ENCODE measurements at places on chromosomes 16 and 17. TPM values are rescaled to one million over a fixed set of nuclear protein-coding genes. Genes with fewer than 3 reads are reported as not detected.
A peak's percentile ranks its signal among the peaks of the same experiment; 100 is the strongest.

Gene FAM83G
- 4.1 TPM for total RNA-seq

Gene TBC1D28
- total RNA-seq = not detected

Gene KRTAP4-6
- total RNA-seq = not detected

Gene SLC7A6OS
- 18.4 TPM for total RNA-seq

Gene VWA3A
- 0.27 TPM for total RNA-seq

Gene TMEM204
- total RNA-seq = 14.5 TPM

Gene LDHD
- 1.2 TPM for total RNA-seq

Gene OSBPL7
- total RNA-seq = 16.8 TPM

Gene NDUFB10
- total RNA-seq = 126 TPM

Gene PPP1R1B
- total RNA-seq = 4.5 TPM

Gene CCL16
- total RNA-seq = not detected

Gene TBCD
- 74.0 TPM for total RNA-seq

Gene CLEC3A
- not detected for total RNA-seq

DNA sequence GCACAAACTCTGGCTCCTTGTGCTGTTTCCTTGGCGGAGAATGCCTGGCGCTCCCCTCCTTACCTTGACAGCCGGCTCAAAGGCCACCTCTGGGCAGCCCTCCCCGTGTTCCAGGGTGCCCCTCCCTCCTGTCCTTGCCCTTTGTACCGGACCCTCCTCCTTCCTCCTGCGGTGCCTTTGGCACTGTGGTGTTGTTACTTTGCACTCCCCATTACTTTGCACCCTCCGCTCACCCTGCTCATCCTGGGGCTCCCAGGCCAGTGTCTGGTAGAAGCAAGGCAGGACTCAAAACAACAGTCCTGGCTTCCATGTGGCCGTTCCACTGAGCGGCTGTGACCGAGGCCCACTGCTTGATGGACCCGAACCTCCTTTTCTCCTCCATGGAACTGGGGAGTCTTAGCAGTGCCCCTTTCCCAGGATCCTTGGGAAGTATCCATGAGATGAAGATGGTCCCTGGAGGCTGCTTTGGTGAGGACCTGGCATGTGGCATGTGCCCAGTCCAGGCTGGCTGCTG is 147.8 kb downstream of the CMIP start:
- no peaks in the 10 kb centered on the region for H3K36me3 ChIP-seq
- H3K4me3 ChIP-seq = no peak overlapping the region
- H3K27ac ChIP-seq = no peak overlapping the region
- DNase-seq = no peak

GRCh38 chr16:30120340-30121105 is 2.5 kb downstream of the MAPK3 start:
- no peaks in the 10 kb centered on the region for H3K27me3 ChIP-seq
- no peak for DNase-seq
- no peak overlapping the region for H3K4me3 ChIP-seq
- H3K4me1 ChIP-seq = peaks cover 22% of the 10 kb centered on the region
- H3K27ac ChIP-seq = no peak overlapping the region

DNA sequence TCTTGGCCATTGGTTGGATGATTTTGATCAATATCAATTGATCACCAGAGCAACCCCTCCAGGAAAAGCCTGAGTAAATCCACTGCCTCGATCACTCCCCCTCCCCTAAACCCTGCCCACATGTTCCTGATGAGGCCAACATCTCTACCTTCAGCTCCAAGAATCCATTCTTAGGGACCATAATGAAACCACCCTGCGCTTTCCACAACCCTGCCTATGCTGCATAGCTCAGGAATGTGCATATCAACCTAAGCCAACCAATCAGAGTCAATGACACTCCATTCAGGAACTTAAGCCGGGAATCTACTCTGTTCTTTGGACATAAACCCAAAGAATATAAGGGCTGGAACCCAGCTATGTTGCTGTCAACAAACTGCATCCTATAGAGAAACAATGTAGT is 86.3 kb downstream of the MYH11 start:
- no peak overlapping the region for H3K4me3 ChIP-seq
- no peak for DNase-seq
- H3K27ac ChIP-seq = no peak overlapping the region
- H3K27me3 ChIP-seq = peaks cover 25% of the 10 kb centered on the region

- no peaks in the 10 kb centered on the region for H3K36me3 ChIP-seq
- no peak overlapping the region for H3K4me3 ChIP-seq
- H3K4me1 ChIP-seq = no peaks in the 10 kb centered on the region
Observed at GRCh38 chr16:83418565-83418964, 389.2 kb upstream of the HSBP1 start.

- H3K4me3 ChIP-seq = no peak overlapping the region
- no peaks in the 10 kb centered on the region for H3K36me3 ChIP-seq
- peaks cover 75% of the 10 kb centered on the region for H3K27me3 ChIP-seq
Observed at GRCh38 chr17:39969375-39969774, 6.6 kb downstream of the GSDMA start.

- no peaks in the 10 kb centered on the region for H3K36me3 ChIP-seq
- peaks cover 9% of the 10 kb centered on the region for H3K27me3 ChIP-seq
- H3K4me3 ChIP-seq = no peak overlapping the region
- H3K27ac ChIP-seq = no peak overlapping the region
Observed at GRCh38 chr17:53687324-53687723, 135.4 kb upstream of the KIF2B start.

DNA sequence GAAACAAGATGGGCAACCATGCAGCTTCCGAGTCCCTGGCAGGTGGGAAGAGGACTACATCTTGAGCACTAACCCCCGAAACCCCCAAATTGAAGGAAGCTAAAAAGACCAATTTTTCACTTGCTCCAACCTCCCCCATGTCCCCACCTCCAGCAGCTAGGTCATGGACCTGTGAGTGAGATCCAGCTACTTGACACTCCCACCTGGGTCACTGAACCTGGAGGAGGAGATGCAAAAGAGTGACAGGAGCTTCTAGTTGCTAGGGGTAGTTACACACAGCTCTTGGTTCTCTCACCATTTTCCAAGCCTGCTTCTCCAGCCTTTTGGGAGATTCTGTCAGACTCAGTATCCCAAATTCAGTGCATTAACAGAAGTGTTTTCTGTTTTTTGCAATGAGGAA is 11.2 kb downstream of the PDZD9 start:
- H3K27me3 ChIP-seq = no peaks in the 10 kb centered on the region
- DNase-seq = no peak
- no peak overlapping the region for H3K27ac ChIP-seq
- H3K4me3 ChIP-seq = no peak overlapping the region
- peaks cover 5% of the 10 kb centered on the region for H3K4me1 ChIP-seq

DNA sequence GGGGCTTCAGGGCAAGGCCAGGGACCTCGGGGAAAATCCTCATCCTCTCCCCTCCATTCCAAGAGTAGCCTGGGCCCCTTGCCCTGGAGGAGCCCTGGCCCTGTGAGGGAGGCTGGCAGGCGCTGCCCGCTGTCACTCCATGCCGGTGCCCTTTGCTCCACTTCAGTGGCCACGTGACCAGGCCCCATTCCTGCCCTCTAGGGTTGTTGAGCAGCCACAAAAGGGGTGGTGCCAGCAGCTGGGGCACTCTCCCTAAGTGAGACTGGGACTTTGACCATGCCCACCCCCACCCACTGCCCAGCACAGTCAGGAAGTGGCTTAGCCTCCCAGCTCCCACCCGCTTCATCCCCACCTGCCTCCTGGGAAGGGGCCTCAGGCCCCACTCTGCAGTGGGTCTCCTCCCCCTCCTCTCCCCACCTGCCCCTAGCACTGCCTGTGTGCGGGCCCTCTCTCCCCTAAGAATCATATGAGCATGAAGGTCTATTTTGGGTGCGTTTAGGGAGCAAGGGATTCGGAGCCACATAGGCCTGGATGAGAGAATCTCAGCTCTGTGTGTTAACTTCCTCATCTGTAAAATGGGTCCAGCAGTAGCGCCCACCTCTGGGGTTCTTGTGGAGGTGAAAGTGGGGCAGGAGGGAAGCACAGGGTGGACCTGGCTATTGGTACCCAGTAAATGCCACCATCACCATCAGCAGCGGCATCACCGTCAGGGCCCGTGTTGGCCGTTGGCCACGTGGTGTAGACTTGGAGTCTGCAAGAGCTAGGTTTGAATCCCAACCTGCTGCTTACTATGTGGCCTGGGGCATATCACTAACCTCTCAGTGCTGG is 7.2 kb downstream of the PDK2 start:
- no peaks in the 10 kb centered on the region for H3K27me3 ChIP-seq
- H3K4me3 ChIP-seq = no peak overlapping the region
- H3K27ac ChIP-seq = peak overlapping the region; percentile 18
- H3K36me3 ChIP-seq = peaks cover 34% of the 10 kb centered on the region

GRCh38 chr17:64418506-64419339 is 28.1 kb upstream of the PECAM1 start:
- DNase-seq = no peak
- H3K4me1 ChIP-seq = peaks cover under 1% of the 10 kb centered on the region
- H3K27ac ChIP-seq = no peak overlapping the region
- no peak overlapping the region for H3K4me3 ChIP-seq
- H3K36me3 ChIP-seq = no peaks in the 10 kb centered on the region
- peaks cover 9% of the 10 kb centered on the region for H3K27me3 ChIP-seq

DNA sequence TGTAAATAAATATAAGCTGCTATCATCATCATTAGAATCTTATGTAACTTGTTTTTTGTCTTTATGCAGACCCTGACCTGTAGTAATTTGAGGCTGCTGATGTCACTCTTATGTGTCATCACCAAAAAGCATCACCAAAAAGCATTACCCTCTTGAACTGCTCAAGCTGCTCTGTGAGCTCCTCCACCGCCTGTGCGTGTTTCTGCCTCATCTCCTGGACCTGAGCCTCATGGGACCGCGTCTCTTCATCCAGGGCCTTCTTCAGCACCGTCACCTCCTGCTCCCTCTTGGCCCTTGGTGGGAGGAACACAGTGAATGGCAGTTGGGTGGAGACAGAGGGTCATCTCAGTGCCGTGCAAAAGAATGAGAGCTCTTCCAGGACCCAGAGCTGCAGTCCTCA is 82.4 kb downstream of the NDE1 start:
- no peak for DNase-seq
- H3K27ac ChIP-seq = no peak overlapping the region
- H3K4me1 ChIP-seq = peaks cover 6% of the 10 kb centered on the region
- no peaks in the 10 kb centered on the region for H3K36me3 ChIP-seq
- H3K4me3 ChIP-seq = no peak overlapping the region
- no peaks in the 10 kb centered on the region for H3K27me3 ChIP-seq

GRCh38 chr17:7610641-7611040 is 4.1 kb downstream of the FXR2 start:
- no peak overlapping the region for H3K4me3 ChIP-seq
- H3K36me3 ChIP-seq = peaks cover 19% of the 10 kb centered on the region
- peaks cover 44% of the 10 kb centered on the region for H3K4me1 ChIP-seq

GRCh38 chr17:81423698-81424071 is 28.4 kb downstream of the BAHCC1 start:
- no peaks in the 10 kb centered on the region for H3K36me3 ChIP-seq
- H3K27ac ChIP-seq = no peak overlapping the region
- H3K27me3 ChIP-seq = no peaks in the 10 kb centered on the region
- no peak for DNase-seq

DNA sequence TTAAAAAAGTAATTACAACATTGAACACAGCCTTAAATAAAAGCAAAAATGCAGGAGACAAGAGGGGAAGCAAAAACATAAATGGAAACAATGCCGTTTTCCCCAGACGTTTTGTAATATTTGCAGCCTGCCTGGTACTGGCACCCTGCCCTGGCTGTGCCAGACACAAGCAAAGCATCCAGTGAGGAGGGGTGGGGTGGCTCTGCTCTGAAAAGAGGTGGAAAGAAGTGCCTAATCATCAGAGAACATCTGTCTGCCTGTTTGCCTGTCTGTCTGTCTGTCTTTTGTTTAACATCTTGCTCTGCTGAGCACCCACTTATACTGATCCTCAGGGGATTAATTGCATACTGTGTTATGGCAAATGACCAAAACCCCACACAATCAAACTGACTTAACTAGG is 62.7 kb downstream of the C16orf82 start:
- no peaks in the 10 kb centered on the region for H3K4me1 ChIP-seq
- H3K4me3 ChIP-seq = no peak overlapping the region
- no peaks in the 10 kb centered on the region for H3K27me3 ChIP-seq
- H3K36me3 ChIP-seq = no peaks in the 10 kb centered on the region

- H3K36me3 ChIP-seq = peaks cover 10% of the 10 kb centered on the region
- peaks cover 6% of the 10 kb centered on the region for H3K4me1 ChIP-seq
- no peak for DNase-seq
- peak overlapping the region; percentile 41 for H3K27ac ChIP-seq
- H3K27me3 ChIP-seq = no peaks in the 10 kb centered on the region
- H3K4me3 ChIP-seq = no peak overlapping the region
Observed at GRCh38 chr16:4640572-4641305, 16.1 kb downstream of the MGRN1 start.

- H3K27ac ChIP-seq = no peak overlapping the region
- H3K36me3 ChIP-seq = no peaks in the 10 kb centered on the region
- no peak for DNase-seq
- no peaks in the 10 kb centered on the region for H3K27me3 ChIP-seq
Observed at GRCh38 chr16:66166490-66166889, 200.0 kb upstream of the CDH5 start.

GRCh38 chr16:8961811-8962390 is 1.8 kb downstream of the USP7 start:
- H3K27ac ChIP-seq = peak overlapping the region; percentile 65
- H3K27me3 ChIP-seq = no peaks in the 10 kb centered on the region
- H3K4me1 ChIP-seq = peaks cover 52% of the 10 kb centered on the region
- peak overlapping the region; percentile 85 for H3K4me3 ChIP-seq

GRCh38 chr17:50207792-50208567 is 6.5 kb upstream of the COL1A1 start:
- DNase-seq = no peak
- no peaks in the 10 kb centered on the region for H3K27me3 ChIP-seq
- peaks cover 99% of the 10 kb centered on the region for H3K4me1 ChIP-seq
- H3K4me3 ChIP-seq = no peak overlapping the region
- no peaks in the 10 kb centered on the region for H3K36me3 ChIP-seq

DNA sequence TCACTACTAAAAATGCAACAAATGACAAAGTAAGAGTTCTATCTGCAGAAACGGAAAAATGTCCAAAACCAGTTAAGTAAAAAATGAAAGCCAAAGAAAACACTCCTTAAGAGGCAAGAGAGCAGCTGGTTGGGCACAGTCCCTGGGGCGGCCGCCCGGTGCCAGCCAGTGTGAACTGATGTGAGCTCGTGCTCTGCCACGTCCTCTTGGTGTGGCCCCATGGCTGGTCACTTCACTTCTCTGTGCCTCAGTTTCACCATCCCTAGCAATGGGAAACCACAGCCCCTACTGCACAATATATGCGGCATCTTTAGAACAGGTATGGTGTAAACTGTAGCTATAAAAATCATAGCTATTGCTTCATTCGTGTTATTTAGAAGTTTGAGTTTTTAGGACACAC is 21.2 kb downstream of the USP36 start:
- no peak for DNase-seq
- peaks cover 17% of the 10 kb centered on the region for H3K4me1 ChIP-seq
- no peak overlapping the region for H3K27ac ChIP-seq
- H3K36me3 ChIP-seq = peaks cover 65% of the 10 kb centered on the region
- H3K4me3 ChIP-seq = no peak overlapping the region
